ENCODE measurements at places on chromosomes 4 and X.

- no peak for DNase-seq
These were observed 291.4 kb downstream of the PABPC4L start for GRCh38 chr4:133910165-133910564.

GRCh38 chr4:47631161-47631560 is 146.1 kb downstream of the ATP10D start:
- no peak for DNase-seq

DNA sequence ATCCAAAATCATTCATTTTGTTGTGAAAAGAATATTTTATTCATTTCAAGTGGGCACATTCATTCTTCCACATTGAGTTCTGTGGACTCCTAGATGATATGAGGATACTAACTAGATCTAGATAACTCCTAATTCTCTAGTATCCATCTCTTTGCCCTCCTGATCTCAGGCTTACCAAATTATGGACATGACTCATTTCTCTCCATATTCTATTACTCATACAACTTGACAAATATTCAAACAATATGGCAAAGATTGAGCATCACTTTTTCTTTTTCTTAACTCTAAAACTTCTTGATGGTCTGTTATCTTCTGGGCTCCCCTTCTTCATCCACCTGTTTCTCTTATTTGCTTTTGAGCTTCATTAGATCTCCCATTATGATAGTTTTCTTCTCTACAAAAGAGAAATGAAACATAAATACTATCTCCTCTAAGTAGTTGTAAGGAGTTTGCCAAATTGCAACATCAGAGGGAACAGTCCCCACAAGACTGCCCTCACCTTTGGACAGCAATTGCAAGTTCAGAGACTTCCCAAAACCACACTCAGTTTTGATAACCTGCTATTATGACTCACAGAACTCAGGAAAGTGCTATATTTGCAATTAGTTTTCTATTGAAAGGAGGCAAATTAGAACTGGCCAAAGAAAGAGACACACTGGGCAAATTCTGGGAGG is 422.9 kb downstream of the SPRY1 start:
- no peak for DNase-seq

DNA sequence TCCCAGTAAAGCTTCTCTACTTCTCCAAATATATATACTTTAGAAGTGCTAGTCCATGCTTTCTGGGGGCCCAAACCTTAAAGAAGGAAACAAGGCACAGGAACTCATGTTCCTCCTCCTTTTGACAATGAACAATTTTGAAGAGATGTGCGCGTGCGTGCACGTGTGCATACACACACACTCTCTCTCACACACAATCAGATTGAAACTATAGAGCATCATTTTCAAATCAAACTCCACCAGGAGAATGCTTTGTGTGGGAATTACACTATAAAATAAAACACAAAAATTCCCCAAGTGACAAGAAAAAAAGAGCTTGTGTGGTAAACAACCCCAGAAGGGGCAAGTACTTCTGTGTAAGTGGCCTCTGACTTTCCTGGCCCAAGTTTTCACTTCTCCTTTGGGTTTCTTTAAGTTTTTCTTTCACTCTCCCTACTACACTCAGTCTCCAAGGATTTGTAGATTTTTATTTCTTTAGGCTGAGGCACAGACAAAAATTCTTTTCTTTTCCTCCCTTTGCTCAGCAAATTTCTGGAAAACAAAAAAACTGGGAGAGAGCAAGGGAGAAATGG is 46.6 kb upstream of the SHISA3 start:
- no peak for DNase-seq

GRCh38 chr4:19636451-19636850 is 615.3 kb upstream of the SLIT2 start:
- DNase-seq, result no peak

DNA sequence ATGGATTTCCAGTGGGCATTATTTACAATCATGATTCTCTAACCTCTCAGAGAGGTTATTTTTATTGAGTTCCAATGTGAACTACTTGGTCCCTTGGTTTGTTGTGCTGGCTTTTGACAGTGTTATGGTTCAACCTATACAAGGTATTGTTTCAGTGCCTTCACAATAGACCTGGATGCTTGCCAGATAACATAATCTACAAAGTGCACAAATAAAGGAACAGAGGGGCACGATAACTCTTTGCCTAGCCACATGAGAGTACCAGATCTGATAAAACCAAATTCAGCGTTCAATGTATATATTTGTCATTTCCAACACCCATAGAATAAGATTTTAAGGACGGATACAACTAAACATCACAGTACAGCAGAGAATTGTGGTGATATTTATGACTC is 120.8 kb downstream of the RASL11B start:
- no peak for DNase-seq

GRCh38 chr4:84699001-84699671 is 116.2 kb downstream of the CDS1 start:
- no peak for DNase-seq

- DNase-seq, result no peak
These were observed 325.5 kb downstream of the BCOR start for GRCh38 chrX:39772057-39772832.

DNA sequence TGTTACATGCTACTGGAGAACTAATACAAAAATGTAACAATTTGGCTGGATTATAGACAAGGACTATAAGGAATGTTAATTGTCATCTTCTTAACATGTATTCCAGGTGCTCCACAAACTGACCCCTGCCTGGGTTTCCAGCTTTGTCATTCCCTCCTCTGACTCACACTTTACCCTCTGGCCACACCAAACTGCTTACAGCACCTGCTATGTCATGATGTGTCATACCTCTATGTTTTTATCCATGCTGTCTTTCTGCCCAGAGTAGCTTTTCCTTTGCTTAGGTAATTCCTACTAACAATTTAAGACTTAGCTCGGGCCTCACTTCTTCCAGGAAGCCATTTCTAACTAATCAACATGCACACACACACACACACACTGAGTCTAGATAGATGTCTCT is 14.0 kb upstream of the SHROOM4 start:
- no peak for DNase-seq

GRCh38 chr4:42671431-42672194 is 14.7 kb upstream of the ATP8A1 start:
- DNase-seq, result no peak

DNA sequence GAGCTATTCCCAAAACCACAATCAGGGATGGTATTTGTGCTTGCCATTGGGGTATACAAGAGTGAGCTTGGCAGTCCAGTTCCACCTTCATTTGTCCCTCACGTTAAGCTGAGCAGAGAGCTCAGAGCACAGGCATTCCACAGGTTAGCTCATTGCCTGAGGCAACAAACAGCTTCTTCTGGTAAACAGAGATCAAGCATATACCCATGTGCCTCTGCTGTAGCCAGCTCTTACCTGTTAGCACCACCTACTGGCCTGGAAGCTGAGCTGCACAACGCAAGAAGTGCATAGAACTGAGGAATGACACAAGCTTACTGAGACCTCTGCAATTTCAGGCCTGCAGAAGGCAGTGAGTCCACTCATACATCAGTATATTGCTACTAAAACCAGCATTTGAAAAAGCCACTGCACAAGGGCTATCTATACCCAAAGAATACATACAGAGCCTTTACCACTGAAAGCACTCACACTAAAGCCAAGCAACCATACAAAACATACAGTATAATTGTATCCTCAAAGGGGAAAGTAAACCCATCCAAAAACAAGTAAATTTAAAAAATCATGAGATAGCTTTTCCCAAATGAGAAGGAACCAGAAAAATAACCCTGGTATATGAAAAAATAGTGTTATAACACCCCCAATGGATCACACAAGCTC is 258.3 kb upstream of the GABRA2 start:
- peak; percentile 9 for DNase-seq

GRCh38 chr4:42326524-42326923 is 70.8 kb upstream of the SHISA3 start:
- DNase-seq, result no peak

- no peak for DNase-seq
These were observed 651 bp downstream of the NXT2 start for GRCh38 chrX:109537324-109537665.

DNA sequence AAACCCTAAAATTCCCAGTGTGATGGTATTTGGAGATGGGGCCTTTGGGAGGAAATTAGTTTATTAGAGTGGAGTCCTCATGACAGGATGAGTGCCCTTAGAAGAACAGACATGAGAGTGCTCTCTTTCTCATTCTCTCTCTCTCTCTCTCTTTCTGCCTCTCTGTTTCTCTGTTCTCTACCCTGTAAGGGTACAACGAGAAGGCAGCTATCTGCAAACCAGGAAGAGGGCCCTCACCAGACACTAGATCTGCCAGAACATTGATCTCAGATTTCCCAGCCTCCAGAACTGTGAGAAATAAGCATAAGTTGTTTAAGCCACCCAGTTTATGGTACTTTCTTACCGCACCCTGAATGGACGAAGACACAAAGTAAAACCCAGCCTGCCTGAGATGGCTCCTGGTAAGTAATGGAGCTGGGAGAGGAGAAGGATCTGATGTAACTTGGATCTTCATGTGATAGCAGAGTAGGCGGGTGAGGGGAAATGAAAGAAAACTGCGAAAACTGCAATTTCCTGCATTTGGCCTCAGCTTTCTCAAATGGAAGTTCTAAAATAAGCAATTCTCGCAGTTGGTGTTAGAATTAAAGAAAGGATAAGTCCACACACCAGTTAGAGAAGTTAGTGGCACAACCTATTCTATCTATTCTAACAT is 8.7 kb upstream of the CDS1 start:
- DNase-seq, result no peak

- no peak for DNase-seq
These were observed 4.3 kb downstream of the SLC9A7 start for GRCh38 chrX:46754586-46755061.

DNA sequence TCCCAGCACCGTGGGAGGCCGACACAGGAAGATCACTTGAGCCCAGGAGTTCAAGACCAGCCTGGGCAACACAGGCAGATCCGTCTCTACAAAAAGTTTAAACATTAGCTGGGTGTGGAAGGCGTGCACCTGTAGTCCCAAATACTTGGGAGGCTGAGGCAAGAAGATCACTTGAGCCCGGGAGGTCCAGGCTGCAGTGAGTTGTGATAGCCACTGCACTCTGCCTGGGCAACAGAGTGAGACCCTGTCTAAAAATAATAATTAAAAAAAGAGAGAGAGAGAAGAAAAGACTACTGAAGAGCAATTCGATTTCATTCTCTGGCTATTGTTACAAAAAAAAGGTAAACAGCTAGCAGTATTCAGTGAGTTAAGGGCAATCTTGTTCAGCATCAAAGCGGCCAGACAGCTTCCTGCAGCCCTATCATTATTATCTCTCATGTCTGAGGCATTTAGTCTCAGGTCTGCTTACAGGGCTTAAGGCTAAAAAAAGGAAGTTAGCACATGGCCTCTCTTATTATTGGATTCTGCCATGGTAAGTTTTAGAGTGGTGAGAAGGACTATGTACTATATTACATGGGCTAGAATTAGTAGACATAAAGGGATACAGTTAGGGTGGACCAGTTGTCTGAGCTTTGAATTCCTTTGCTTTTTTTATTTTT is 37.9 kb downstream of the ARHGEF6 start:
- no peak for DNase-seq

- DNase-seq, result no peak
These were observed 188.4 kb downstream of the SHROOM3 start for GRCh38 chr4:76623217-76624045.

- DNase-seq, result no peak
These were observed 17.2 kb downstream of the ZCCHC13 start for GRCh38 chrX:74321191-74321590.

GRCh38 chrX:134171661-134172587 is 65.1 kb upstream of the CCDC160 start:
- DNase-seq, result no peak

DNA sequence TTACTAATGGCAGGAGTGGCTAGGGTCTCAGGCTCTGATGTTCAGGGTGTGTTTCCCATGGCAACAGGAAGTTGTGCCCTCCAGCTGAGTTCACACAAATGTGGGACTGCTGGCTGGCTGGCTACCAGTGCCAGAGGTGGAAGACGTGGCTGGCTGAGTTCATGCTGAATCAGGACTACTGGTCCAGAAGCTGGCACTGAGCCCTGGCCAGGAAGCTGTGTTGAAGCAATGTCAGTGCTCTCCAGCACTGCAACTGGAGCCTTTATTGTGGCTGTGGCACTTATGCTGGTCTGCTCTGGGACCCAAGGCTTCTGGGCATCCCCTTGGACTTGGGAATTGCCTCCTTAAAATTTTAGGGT is 42.0 kb upstream of the ZXDA start:
- DNase-seq, result no peak

GRCh38 chr4:2071252-2071911 is 12.3 kb downstream of the NAT8L start:
- DNase-seq, result no peak

- no peak for DNase-seq
These were observed 2317.3 kb downstream of the PCDH7 start for GRCh38 chr4:33037464-33037863.

GRCh38 chr4:55351824-55352223 is 5.8 kb downstream of the SRD5A3 start:
- DNase-seq, result no peak

- no peak for DNase-seq
These were observed 148.0 kb downstream of the USP46 start for GRCh38 chr4:52510939-52511565.

GRCh38 chr4:165563851-165564250 is 185.0 kb downstream of the CPE start:
- no peak for DNase-seq

- DNase-seq, result no peak
These were observed 46.2 kb downstream of the GUCY1B1 start for GRCh38 chr4:155805016-155805415.

- DNase-seq, result no peak
These were observed 3.5 kb upstream of the CLNK start for GRCh38 chr4:10688022-10688421.

DNA sequence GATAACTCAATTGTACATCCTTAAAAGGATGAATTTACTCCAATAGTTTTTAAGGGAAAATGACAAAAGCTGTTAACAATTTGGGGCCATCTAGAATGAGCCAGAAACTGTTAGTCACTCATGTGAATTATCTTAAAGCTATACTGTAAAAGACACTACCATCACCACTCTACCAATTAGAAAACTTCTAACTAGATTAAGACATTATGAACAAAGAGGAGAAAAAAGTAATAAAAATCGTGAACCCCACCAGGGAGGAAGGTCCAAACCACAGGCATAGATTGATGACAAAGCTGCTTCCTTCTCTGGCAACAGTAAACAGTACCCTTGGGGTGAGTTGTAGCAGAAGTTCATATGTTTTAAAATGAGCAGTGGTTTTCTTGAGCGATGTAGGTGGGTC is 106.1 kb downstream of the PDGFC start:
- no peak for DNase-seq

DNA sequence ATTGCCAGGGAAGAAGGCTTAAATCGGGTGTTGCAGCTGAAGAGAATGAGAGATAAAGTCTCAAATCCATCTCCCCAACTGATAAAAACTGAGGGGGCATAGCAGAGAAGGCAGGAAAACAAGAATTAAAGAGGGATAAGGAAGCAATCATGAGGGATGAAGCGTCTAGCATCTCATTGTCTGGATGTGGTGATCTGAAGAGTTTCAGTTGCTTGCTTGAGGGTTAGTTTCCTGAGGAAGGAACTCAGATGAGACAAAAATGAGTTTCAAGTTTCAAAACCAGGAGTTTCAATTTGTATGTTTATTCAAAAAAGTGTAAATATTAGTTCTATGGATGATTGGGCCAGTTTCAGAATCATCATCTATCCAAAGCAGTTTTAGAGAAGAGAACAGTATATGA is 496.9 kb downstream of the RAB28 start:
- DNase-seq, result no peak

All from NCI-H1694 treated with DMSO at 0.1 percent for 48 hours (cell line).